Posterior cingulate gyrus (tissue), 11 donors: ENCODE measurements at places on chromosomes 11 and 22.

GRCh38 chr11:75313513-75314272 is 37.8 kb downstream of the ARRB1 start:
- DNase-seq, result no peak

DNA sequence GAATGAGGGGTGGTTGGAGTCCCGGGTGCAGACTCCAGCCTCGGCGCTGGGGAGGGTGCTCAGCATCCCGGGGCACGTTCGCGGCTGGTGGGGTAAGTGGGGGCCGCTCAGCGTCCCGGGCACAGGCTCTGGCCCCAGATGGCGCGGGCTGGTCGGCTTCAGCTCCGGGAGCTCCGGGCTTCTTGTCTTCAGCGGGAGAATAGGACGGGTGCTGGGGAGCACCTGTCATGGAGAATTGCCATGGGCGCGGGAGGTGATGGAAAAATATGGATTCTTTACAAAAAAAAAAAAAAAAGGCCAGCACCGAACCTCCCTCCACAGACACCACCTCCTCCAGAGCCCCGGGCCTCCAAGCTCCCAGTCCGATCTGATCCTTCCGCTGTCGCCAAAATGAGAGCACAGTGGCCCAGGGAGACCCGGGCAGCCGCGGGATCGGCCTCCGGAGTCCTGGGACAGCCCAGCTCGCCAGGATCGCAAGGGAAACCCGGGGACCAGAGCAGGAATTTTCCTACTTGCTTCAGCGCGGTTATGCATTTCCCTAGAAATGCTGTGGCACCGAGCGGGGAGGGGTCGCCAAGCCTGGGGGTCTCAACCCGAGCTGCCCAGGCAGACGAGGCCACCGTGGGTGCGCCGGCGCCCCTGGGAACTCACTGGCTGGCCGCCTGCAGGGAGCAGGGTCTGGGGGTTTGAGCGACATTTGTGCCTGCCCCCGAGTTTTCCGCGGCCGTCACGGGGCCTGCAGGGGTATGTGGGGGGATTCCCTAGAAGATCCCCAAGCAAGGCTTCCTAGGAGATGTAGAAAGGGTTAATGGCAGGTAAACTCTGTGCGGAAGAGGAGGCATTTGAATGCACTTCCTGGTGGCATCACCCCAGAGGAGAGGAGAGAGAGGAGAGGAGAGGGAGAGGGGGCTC is 1336.9 kb downstream of the BRD1 start:
- no peak for DNase-seq

DNA sequence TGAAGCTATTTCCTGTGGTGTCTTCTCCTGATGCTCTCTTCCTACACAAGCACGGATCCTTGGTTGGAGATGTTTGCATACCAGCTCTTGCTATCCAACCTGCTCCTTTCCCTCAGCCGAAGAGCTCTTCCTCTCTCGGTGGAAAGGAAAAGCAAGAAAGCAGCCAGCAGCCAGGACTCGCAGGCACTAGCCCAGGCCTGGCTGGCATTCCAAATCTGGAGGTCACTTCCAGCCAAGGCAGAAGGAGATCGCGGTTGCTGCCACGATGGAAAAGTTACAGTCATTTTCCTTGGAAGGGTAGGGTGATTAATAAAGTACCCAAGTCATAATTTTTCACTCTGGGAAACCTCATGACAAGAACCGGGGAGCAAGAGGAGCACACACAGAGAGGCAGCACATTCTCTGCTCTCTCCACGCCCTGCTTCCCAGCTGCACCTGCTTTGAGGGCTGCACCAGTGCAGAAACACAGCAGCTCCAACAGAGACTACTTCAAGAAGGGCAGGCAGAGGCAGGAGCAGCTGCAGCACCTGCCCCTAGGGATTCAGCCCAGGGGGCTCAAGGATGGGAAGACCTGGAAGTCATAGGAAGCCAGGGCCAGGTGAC is 399.3 kb downstream of the CADM1 start:
- no peak for DNase-seq

DNA sequence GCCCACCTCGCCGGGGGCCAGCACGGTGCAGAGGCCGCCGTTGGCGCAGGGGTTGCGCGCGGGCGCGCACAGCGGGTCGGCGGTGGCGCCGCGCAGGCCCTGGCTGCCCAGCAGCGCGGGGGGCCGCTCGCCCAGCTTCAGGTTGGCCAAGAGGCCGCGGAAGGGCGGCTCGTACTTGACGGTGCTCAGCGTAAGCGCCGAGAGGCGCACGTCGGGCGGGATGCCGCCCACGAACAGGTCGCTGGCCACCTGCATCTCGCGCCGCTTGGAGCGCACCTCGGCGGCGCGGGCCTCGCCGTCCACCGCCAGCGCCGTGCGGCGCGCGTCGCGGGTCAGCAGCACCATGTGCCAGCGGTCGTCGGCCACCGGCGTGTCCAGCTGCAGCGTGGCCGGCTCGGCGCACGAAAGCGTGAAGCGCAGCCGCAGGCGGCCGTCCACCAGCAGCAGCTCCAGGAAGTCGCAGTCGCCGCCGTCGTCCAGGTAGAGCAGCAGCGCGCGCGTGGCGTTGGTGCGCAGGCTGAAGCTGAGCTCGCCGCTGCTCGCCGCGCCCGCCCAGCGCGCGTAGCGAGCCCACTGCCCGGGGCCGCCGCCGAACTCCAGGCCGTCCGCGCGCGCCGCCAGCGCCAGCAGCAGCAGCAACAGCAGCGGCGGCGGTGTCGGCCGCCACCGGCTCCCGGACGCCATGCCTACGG is 9.8 kb downstream of the NRXN2 start:
- no peak for DNase-seq

DNA sequence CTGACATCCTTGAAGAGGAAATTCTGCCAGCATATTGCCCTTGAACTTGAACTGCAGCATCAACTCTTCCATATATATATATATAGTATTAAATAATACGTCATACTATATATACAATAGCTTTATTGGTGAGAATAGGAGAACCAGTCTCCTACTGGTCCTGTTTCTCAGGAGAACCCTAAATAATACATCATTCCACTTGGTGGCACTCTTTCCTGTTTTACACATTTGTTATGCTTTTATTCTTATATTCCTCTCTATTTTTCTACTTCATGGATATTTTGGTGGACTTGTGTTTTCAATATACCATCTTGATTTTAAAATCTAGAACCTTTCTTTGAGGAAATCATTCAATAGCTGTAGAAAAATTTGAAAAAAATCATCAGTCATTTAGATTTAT is 193.3 kb downstream of the TRPC6 start:
- no peak for DNase-seq

DNA sequence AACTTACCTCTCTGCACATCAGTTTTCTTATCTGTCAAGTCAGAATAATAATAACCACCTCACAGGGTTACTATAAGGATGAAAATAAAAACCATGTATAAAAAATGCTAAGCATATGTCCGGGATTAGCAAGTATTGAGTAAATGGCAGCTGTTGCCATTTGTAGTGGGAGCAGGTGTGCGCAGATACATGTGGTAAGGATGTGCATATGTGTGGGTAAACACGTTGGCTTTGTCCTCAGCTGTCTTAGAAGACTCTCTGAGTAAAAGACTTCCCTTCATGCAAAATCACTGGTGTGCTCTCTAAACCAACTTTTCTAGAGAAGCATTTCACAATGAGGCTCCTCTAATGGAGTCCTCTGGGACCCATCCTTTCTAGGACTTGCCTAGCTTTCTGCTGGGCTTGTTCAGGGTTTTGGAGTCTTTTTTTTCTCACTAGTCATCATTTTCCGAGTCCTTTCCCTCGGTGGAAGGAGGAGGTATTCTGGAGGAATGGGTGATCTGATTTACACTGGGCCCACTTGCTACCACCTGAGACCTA is 62.4 kb downstream of the NELL1 start:
- DNase-seq, result no peak

DNA sequence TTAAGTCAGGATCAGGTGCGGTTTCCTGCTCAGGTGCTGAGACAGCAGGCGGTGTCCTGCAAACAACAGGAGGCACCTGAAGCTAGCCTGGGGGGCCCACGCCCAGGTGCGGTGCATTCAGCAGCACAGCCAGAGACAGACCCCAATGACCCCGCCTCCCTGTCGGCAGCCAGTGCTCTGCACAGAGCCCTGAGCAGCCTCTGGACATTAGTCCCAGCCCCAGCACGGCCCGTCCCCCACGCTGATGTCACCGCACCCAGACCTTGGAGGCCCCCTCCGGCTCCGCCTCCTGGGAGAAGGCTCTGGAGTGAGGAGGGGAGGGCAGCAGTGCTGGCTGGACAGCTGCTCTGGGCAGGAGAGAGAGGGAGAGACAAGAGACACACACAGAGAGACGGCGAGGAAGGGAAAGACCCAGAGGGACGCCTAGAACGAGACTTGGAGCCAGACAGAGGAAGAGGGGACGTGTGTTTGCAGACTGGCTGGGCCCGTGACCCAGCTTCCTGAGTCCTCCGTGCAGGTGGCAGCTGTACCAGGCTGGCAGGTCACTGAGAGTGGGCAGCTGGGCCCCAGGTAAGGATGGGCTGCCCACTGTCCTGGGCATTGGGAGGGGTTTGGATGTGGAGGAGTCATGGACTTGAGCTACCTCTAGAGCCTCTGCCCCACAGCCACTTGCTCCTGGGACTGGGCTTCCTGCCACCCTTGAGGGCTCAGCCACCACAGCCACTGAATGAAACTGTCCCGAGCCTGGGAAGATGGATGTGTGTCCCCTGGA is at the start of gene MYO7A:
TSS of gene MYO7A (plus strand) at position 327 of the 772 bp plus-strand sequence. CDS start 2,389 bp downstream, outside the sequence.
- DNase-seq, result peak; percentile 82

DNA sequence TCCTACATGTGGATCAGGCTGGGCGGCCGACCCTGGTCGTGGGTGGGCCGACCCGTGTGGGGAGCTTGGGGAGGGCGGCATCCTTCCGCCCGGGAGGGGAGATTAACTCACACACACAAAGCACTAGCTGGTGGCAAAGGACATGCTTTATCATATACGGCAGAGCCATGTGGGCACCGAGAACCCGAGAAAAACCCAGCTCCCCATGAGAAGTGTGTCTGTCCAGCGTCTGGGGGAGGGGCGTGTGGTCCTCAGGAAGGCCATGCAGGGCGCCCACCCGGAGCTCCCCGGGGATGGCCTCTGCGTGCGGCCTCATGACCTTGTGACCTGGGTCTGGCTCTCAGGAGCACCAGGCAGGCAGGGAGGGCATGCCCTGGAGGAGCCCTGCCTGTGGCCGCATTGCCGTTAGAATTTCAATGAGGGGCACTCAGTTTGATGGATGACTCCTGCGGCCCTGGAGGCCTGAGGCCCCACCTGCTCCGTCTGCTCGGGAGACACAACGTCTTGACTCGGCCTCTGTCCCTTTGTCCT is 39.4 kb upstream of the TOLLIP start:
- DNase-seq, result no peak

GRCh38 chr11:87775036-87775435 is 400.2 kb downstream of the RAB38 start:
- DNase-seq, result no peak

- DNase-seq, result no peak
These were observed 32.8 kb upstream of the SLC22A12 start for GRCh38 chr11:64558065-64558745.

DNA sequence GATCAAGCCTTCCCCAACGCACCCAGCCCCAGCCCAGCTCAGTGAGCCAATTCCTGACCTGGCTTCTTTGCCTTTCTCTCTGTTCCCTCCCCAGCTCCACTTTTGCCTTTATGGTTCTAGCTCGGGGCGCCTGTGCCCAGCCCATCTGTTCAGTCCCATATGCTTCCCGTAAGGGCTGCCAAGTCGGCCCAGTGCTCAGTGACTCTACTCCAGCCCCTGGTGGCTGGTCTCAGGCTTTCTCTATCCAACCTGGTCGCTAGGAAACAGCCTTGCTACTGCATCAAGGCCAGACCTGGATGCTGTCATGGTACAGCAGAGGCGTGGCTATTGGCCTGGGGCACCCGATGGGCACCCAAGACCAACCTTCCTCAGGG is 178.0 kb downstream of the DSCAML1 start:
- DNase-seq, result no peak

DNA sequence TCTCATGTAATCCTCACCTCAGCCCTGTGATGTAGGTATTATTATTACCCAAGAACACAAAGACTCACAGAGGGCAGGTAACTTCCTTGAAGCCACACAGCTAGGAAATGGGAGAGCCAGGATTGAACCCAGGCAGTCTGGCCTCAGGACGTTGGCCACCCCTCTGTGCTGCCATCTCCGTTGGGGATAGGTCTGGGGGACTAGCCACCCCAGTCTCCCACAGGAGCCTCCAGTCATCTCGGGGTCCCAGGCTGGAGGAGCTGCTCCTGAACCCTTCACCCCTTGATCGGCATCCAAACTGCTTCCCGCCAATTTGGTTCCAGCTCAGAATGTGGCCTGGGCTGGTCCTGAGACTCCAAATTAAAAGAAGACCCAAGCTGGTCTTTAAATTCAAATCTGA is 10.4 kb upstream of the TCF20 start:
- no peak for DNase-seq

GRCh38 chr11:11045156-11045930 is 187.5 kb upstream of the ZBED5 start:
- no peak for DNase-seq

- DNase-seq, result peak; percentile 80
These were observed 15.0 kb upstream of the YWHAH start for GRCh38 chr22:31929167-31929930.

GRCh38 chr22:19431649-19432132 is at the start of gene HIRA:
Gene HIRA, minus strand, starts transcription at chr22:19431733. Its CDS starts 257 bp downstream, at chr22:19431476.
- peak; percentile 82 for DNase-seq
